ENCODE measurements at places on chromosomes 3 and 15.

DNA sequence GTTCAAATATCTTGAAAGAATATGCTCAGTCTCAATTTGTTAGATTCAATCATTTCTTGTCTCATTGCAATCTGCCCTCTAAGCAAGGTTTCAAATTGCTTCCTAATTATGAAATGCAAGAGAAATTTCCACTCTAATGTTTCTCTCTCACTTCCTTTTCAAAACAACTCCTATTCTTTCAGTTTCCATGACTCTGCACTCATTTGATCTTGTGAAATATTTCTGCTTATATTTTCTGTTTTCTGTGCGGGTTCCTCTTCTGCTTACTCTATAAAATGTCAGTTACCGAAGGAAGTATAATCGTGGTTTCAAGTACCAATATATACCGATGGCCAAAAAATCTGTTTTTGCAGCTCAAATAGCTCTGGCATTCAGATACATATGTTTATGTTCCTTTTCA is 521.9 kb upstream of the NAALADL2 start:
- no peak for DNase-seq

- no peak for DNase-seq
Measured at GRCh38 chr3:177607589-177607988, 410.3 kb upstream of the TBL1XR1 start.

DNA sequence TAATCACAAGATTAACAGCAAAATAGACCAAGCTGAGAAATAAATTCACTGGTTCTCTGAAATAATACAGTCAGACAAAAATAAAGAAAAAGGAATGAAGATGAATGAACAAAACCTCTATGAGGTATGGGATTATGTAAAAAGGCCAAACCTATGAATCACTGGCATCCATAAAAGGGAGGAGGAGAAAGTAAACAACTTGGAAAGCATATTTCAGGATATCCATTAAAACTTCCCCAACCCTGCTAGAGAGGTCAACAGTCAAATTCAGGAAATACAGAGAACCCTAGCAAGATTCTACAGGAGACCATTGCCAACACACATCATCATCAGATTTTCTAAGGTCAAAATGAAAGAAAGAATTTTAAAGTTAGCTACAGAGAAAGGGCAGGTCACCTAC is 649.7 kb upstream of the CBLB start:
- no peak for DNase-seq

GRCh38 chr3:69116897-69117296 is 5.5 kb downstream of the LMOD3 start:
- no peak for DNase-seq

GRCh38 chr3:44989141-44989540 is 13.1 kb downstream of the EXOSC7 start:
- DNase-seq: no peak

GRCh38 chr3:182242489-182242942 is 530.8 kb downstream of the SOX2 start:
- DNase-seq: no peak

DNA sequence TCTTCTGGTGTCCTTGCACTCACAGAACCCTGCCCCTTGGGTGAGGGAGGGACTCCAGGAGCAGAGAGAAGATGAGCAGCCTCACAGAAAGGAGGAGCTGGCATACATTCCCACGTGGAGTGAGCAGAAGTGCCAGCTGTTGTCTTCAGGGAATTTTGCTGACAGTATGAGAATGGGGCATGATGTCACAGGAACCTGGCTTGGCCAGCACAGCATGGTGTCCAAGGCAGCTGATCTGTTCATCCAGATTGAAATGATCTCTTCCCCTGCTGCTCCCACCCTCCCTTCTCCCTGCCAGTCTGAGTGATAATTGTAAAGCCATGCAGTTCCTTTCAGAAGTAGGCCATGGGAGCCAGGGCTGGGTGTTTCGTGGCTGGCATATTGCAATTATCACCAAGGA is 53.3 kb downstream of the GJD2 start:
- DNase-seq: no peak

GRCh38 chr3:52420388-52420787 is 24.5 kb downstream of the SEMA3G start:
- no peak for DNase-seq

- no peak for DNase-seq
Measured at GRCh38 chr3:149575961-149576564, 81.8 kb downstream of the WWTR1 start.

- no peak for DNase-seq
Measured at GRCh38 chr15:69587723-69588426, 135.3 kb downstream of the RPLP1 start.

- DNase-seq: no peak
Measured at GRCh38 chr3:187889601-187890404, 144.5 kb upstream of the BCL6 start.

DNA sequence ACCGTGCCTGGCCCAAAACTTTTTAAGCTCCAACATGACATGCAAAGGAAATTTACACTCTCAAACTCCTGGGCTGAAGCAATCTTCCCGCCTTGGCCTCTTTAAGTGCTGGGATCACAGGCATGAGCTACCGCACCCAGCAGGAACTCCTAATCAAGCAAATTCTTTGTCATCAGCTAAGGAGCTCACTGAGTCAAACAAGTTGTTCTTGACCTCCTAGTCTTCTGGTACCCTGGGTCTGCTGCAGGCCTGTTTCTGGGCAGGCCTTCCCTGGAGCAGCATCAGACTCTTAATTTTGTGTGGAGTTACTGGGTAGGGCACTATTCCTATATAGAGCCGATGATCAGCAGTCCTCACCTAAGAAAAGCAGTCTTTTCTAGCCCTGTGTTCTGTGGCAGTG is 68.4 kb upstream of the FLNB start:
- no peak for DNase-seq

DNA sequence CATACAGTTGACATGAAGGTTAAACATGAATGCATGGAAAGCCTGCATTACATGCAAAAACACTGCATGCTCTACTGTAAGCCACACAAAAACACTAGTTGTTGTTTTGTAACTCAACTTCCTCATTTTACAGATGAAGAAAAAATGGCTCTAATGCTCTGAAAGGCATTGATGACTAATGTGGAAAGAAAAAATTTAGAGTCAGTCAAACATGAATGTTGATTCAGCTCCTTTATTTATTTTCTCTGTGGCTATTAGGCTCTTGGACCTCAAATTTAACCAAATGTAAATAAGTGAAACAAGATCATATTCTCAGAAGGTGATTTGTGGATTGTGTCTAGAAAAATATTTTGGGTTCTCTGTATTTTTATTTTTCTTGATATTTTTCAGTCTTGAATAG is 336.7 kb upstream of the ZNF717 start:
- DNase-seq: no peak

- DNase-seq: no peak
Measured at GRCh38 chr3:28940530-28940929, 340.3 kb upstream of the RBMS3 start.

- DNase-seq: no peak
Measured at GRCh38 chr3:164352991-164353390, 725.3 kb downstream of the SI start.

DNA sequence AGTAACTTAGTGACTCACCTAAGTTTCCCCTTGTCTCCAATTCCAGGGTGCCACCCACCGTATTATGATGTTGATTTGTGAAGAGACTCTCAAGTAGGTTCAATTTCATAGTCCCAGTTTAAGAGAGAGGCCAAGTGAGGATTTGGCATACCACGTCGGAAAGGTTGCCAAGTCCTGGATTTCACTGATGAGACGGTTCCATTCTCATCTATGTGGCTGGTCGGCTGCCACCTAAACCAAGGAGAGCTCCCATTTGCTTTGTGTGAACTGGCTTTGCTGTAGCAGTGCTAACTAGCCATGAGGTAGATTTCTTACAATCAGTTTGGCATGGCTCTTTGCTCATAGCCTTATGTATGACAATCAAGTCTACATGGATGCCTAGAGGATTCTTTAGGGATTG is 653.6 kb downstream of the NLGN1 start:
- DNase-seq: no peak

- no peak for DNase-seq
Measured at GRCh38 chr3:59313365-59313764, 263.5 kb upstream of the CFAP20DC start.

- DNase-seq: no peak
Measured at GRCh38 chr3:1093217-1093616, 393 bp downstream of the CNTN6 start.

GRCh38 chr15:95468820-95469219 is 861.7 kb upstream of the NR2F2 start:
- no peak for DNase-seq

DNA sequence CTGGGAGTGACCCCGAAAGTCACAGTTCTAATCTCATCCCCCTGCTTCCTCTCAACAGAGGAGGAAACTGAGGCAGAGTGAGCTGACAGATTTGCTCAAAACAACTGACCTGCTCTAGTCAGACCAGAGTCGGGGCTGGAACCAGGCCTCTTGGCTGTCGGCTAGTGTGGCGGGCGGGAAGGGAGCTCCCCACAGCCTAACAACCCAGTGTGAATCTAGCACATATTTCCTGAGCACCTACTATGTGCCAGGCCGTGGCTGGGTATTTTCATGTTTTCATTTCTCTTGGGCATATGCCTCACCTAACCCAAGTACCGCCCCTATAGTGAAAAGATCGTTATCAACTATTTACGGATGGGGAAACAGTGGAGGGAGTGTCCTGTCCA is 27.2 kb downstream of the GRIP2 start:
- DNase-seq: no peak

DNA sequence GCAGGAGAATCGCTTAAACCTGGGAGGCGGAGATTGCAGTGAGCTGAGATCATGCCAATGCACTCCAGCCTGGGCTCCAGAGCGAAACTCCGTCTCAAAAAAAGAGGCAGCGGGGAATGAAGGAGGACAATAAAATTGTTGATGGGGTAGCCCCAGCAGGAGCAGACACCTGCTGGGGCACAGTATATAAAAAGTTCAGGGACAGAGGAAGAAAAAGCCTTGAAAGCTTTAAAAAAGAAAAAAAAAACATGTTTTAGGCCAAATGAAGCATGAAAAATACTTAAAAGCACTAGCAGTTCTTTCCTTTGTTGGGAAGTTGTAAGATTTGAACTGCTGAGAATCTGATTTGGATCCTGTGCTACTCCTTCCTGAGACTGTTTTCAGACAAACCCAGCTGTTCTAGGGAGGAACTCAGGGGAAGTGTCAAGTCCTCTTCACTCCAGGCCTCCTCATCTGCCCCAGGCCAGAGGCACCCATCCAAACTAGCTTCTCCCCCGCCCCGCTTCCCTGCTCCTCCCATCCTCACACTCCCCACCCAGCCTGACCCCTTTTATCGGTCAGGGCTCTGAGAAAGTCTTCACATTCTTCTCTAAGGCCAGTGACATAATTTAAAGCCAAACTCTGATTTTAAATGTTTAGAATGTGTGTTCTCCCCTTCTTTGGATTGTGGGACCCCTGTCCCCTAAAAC is 4.9 kb downstream of the IL17RD start:
- no peak for DNase-seq

All from stimulated activated CD8-positive, alpha-beta memory T cell treated with anti-CD3 and anti-CD28 coated beads, Interleukin-4, amount 100 ng/mL, for 4 hours (primary cell).